CD8-positive, alpha-beta memory T cell (primary cell): ENCODE measurements at places on chromosomes 4 and X. TPM values are rescaled to one million over a fixed set of nuclear protein-coding genes. Genes with fewer than 3 reads are reported as not detected.

JCHAIN gene
- not detected for total RNA-seq

GAGE12H gene
- total RNA-seq: not detected

HTRA3 gene
- total RNA-seq: not detected

MFSD8 gene
- 17.8 TPM for total RNA-seq

TMSB15A gene
- 0.33 TPM for total RNA-seq

EPGN gene
- not detected for total RNA-seq

HNRNPD gene
- 452 TPM for total RNA-seq

GABRE gene
- not detected for total RNA-seq

CYSLTR1 gene
- total RNA-seq: 0.31 TPM

IL1RAPL1 gene
- not detected for total RNA-seq

FRG2 gene
- total RNA-seq: 0.40 TPM

CNGA1 gene
- total RNA-seq: not detected

PRR32 gene
- total RNA-seq: not detected

FHIP1A gene
- total RNA-seq: 0.09 TPM

SCML1 gene
- total RNA-seq: 1.2 TPM

SYN1 gene
- 0.60 TPM for total RNA-seq

NPY2R gene
- total RNA-seq: not detected

S100P gene
- total RNA-seq: 1.2 TPM

F8A1 gene
- total RNA-seq: 45.2 TPM

MTMR8 gene
- 4.7 TPM for total RNA-seq

CCDC160 gene
- total RNA-seq: not detected

CFAP299 gene
- not detected for total RNA-seq

FGFBP2 gene
- 3.5 TPM for total RNA-seq

ARMCX2 gene
- total RNA-seq: 5.2 TPM

ADH6 gene
- total RNA-seq: not detected

ABLIM2 gene
- total RNA-seq: 1.1 TPM

ATP1B4 gene
- not detected for total RNA-seq

H2BW2 gene
- total RNA-seq: not detected
